ENCODE measurements at places on chromosomes 2 and 18.

- DNase-seq, result no peak
Observed at GRCh38 chr2:164205347-164205746, 415.9 kb downstream of the GRB14 start.

DNA sequence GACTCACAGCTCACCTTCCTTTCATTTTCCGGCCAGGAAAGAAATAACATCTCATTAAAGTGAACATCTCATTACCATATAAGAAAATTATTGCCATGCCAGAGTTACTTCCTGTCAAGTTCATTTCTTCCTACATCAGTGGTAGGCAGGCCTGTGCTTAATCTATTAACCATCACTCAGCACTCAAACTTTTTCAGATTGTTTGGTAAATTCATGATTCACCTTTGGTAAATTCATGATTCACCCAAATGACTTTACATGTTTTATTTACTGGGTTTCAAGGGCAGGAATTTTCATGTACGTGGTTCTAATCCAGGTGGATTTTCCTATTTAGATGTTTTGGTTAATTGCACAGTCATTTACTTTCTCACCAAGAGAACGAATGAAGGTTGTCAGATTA is 116.5 kb downstream of the CSRNP3 start:
- DNase-seq, result no peak

GRCh38 chr2:206982360-206982955 is 43.1 kb downstream of the CPO start:
- DNase-seq, result no peak

GRCh38 chr2:223141606-223142005 is 89.6 kb downstream of the KCNE4 start:
- DNase-seq, result no peak

GRCh38 chr2:205714789-205715720 is 32.8 kb downstream of the NRP2 start:
- DNase-seq, result no peak

DNA sequence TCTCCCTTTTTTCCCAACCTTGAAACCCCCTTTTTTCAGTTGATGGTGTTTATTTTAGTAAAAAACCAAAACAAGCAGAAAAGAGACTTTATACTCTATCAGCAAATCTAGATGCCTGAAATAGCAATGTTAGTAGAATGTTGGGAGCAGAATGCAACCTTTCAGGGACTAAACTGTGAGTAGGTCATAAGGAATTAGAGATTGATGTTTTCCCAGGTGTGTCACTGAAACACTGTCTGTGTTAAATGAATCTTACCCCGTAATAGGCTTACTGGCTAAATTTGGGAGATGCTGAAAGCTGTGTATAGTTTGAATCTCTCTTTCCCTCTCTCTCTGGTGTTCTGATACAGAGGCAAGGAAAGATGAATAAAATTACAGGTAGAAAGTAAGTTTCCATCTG is 43.8 kb downstream of the AGFG1 start:
- no peak for DNase-seq

GRCh38 chr2:61978522-61978921 is 73.0 kb downstream of the COMMD1 start:
- no peak for DNase-seq
